ENCODE measurements at places on chromosomes 3 and 15.

DNA sequence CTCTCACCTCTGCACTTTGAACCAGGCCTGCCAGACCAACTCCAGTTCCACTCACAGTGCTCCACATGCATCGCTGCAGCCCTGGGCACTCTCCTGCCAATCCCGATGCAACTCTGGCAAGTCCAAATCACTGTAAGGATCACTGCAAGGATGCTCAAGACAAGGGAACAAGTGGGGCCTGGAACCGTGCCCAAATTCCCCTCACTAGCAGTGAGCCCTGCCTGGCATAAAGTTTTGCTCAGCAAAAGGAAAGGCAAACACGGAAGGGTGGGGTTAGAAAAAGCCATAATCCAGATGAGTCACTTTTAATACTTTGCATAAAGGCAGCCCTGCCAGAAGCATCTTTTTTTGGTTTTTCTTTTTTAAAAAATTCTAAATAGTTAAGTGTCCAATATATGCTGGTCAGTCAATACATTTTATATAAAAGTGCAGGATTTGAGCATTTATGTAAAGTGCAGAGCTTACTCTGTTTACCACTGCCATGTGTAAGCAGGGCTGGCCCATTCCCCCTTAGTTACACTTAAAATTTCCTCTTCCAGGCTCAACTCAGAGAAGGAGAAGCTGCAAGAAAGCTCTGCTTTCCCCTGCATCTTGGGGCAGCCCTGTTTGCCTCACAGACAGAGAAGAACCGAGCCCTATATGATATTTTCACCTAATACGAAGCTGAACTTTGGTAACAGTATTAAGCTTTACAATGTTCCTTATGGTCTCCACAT lies 102.2 kb downstream of the CD47 start:
- no peak for DNase-seq

DNA sequence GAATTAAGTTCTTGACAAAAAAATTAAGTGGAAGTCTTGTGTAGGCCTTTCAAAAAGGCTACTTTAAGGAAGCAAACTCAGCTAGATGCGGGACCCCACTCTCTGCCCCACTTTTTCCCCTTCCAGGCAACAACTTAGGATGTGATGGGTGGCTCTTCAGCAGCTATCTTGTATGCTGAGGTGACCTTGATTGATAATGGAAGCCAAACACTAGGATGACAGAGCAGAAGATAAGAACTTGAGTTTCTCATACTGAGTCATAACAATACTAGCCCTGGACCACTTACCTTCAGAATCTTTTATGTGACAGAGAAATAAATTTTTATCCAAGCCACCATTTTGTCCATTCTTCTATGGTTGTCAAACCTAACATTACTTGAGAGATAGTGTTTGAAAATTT lies 16.1 kb downstream of the PDCD10 start:
- DNase-seq = no peak

DNA sequence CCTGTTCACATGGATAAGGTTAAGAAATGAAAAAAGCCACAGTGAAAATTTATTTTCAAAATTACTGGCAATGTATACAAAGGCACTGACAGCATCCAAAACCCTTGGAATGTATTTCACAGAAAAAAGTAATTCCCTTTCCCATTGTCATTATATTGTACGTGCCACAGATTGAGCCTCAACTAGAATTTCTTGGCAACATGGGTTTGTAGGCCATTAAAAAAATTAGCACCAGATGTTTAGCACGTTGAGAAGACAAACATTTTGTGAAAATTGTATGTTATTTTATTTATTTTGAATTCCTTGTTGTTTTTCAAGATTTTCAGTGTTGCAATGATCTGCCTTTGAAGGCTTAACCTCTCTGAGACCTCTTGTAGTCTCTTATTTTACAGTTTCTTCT lies 76.3 kb upstream of the EPHB3 start:
- no peak for DNase-seq

DNA sequence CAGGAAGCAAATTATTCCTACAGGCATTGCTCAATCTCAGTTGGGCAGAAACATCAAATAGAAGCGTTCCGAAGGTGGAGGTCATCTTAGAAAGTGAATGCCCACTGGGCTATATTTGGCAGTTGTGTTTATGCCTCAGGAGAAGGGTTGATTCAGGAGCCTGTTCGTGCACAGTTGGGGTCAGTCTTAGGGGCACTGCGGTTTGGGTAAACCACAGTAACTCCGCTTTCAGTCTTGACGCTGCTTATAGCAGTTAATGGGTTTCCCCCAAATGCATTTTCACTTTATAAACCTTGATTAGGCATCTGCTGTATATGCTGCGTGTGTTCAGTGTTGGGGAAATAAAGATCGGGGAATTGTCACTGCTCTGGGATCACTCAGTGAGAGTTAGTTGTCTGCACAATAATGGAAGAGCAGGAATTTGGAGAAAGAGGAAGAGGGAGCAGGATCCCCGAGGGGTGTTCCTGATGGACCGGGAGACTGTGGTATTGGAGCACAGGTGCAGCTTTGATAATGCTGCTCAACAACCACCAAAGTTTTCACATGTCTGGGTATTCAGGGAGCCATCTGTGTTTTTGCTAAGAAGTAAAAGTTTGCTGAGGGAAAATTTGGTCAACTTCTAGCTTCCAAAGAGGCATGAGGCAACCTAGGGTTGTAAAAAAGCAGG lies 124.3 kb upstream of the EIF1B start:
- no peak for DNase-seq

DNA sequence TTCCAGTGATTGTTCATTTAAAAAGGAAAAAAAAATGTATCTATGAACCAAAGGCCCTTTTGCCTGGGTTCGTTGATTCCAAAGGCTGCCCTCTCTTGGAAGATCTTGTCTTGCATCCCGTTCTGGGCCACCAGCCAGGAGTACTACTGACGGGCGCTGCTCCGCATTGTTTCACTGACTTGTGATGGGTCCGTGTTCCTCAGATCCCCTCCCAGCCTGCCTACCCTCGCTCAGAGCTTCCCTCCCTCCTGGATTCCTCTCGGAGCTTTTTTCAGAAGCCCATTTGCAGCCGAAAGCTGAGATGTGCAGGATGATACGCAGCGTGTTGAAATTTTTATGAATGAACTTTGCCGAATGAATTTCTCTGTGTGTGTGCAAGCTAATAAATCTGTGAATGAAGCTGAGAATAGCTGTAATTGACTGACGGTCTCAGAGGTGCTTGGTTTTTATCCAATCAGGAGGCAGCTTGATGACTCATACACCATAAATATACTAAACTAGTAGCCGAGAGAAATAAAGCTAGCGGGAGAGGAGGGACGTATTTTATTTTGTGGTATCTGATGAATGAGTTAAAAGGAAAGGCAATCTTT lies at the start of gene SHC4:
Gene SHC4 (minus strand): TSS at position 396 of the 590 bp plus-strand sequence. CDS start 904 bp downstream, outside the sequence.
- peak; percentile 85 for DNase-seq

DNA sequence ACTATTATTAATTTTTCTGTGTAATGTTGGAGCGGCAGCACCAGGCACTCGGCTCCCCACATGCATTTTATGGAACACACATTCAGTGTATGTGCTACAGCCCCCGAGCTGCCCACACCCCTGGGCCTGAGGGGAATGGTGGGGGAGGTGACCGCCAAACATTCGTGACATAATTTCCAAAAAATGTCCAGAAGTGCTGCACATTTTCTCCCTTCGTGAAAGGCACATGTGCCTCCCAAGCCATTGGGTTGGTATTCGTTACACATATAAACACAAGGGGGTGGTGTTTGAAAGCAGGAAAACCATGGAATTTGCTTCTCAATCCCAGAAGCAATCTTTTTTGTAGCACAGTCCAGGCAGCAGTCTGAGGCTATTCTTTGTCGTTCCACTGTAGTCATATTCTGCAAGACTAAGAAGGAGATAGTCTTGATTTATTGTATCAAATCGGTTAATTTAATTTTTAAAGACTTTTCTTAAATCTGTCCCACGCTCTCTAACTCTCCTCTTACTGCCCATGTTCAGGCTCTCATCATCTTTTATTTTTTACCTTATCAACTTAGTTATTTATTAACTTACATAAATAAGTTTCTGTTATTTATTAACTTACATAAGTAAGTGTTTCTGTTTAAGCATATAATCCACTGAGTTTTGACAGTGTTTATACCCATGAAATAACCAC lies 39.2 kb upstream of the POLR2M start:
- DNase-seq = peak; percentile 65

DNA sequence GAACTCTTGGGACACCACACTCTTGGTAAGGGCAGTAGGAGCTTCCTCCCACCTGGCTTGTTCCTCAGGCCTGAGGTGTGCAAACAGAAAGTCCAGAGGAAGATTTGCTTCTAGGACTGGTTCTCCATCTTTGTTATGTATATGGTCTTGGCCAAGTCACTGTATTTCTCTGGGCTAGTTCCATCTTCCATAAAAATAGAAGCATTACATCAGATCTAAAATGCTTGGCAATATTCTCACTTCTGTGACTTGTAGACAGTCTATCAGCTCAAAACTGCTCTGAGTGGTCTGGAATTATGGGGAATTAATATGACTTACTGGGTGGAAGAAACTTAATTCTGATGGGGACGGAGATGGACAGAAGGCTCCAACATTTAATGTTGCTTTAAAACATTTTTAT lies 55.2 kb downstream of the TMEM108 start:
- DNase-seq = no peak

DNA sequence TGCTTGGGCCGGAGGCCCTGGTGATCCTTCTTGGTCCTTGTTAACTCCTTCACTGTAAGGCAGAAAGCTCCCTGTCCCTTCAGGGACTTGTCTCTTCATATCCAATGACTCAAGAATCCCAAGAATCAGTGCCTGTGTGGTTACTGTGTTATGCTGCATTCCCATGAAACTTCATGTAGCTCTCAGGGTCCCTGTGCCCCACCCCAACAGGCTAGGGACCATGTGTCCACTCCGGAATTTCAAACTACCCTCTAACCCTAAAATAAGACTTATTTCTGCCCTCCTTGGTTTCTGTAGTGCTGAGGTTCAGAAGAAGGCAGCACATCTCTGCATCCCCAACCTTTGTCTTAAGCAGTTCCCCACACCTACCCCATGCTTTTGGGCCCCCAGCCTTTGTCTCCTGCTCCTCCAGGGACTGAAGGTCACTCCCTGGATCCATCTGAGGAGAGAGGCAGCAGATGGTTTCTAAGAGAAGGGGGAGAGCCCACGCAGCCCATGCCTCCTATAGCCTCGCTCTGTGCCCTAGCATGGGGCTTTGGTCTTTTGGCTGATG lies 531 bp upstream of the MAP1A start:
- DNase-seq = no peak

DNA sequence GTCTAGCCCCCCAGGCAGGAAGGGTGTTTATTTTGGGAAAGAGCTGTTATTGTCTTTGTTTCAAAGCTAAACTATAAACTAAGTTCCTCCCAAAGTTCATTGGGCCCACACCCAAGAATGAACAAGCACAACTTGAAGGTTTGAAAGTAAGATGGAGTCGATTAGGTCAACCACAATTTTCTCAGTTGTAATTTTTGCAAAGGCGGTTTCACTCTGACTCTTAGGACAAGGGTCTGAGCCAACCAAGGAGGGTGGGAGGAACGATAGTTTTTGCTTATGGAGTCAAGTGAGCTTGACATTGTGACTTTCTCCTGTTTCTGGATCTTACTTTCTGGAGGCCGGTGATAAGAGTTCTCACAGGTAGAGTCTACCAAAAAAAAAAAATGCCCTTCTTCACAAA lies 5.8 kb upstream of the ZNF770 start:
- DNase-seq = no peak

DNA sequence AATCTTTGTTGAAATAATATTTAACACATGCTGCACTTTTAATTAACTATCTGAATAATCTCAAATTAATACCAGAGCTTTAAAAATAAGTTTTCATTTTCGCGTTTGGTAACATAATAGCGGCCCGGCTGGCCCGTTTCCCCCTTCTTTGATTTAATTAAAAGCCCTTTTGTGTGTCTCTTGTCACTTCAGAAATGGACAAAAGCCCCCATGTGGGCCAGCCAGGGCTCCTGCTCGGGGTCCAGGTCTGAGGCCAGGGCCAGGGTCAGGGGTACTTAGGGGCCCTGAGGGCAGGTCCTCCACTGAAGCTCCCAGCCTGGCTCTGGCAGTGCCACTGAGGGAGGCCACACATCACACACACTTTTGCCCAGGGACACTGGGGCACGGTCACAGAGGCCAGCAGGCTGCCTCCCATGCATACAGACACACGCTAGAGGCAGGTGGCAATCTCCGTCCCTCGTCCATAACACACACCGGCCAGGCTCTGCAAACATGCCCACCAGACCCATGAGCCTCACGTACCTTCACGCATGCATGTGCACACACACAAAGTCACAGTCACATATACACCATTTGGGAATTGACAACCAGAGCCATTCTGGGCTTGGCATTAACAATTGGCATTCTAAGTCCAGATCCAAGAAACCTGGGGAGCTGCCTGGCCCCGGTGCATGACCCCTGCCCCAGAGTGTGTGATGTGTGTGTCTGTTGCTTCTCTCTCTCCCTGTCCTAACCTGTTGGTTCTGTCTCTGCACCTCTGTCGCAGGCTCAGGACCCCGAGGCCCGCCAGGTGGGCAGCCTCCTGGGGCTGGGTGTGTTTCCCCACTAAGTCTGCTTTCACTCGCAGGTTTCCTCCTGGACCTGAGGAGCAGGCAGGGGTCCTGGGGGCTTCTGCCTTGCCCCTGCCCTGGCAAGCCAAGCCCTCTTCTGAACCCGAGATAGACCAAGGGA lies 38.5 kb downstream of the DNAJB8 start:
- no peak for DNase-seq

GRCh38 chr15:78018445-78018844 lies 59.1 kb downstream of the TBC1D2B start:
- no peak for DNase-seq

DNA sequence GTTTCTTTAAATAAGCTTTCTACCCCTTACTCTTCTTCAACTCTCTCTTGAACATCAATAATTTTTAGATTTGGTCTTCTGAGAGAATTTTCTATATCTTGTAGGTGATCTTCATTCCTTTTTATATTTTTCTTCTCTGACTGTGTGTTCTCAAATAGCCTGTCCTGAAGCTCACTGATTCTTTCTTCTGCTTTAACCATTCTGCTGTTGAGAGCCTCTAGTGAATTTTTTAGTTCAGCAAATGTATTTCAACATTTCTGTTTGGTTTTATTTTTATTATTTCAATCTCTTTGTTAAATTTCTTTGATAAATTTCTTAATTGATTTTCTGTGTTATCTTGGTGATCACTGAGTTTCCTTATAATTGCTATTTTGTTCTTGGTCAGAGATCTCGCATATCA lies 19.6 kb downstream of the IQCH start:
- no peak for DNase-seq

DNA sequence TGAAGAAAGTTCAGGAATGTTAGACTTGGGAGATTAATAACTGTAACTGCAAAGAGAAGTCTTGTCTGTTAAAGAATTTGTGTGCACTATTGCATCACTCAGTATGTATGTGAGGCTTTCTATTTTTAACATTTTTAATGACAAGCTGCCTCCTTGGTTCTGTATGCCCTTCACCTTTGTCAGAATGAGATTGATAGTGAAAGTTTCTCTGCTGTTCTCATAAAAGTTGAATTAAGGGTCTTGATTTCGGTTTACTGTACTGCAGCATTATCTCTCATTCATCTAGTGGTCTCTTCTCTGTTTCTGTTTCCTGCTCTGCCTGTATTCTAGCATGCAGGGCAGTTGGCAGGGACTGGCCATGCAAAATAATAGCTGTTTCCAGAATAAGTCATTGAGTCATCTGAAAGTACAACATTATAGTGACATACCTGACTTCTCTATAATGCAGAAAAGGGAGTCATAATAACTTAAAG lies 454.9 kb downstream of the IL5RA start:
- DNase-seq = no peak

GRCh38 chr3:130310109-130310508 lies 35.4 kb upstream of the COL6A5 start:
- DNase-seq = no peak

GRCh38 chr3:123444023-123444422 lies 4.9 kb downstream of the ADCY5 start:
- no peak for DNase-seq

- DNase-seq = no peak
Measured at GRCh38 chr3:41915353-41915752, 46.5 kb downstream of the ULK4 start.
